ENCODE measurements at places on chromosomes 11 and 22.

DNA sequence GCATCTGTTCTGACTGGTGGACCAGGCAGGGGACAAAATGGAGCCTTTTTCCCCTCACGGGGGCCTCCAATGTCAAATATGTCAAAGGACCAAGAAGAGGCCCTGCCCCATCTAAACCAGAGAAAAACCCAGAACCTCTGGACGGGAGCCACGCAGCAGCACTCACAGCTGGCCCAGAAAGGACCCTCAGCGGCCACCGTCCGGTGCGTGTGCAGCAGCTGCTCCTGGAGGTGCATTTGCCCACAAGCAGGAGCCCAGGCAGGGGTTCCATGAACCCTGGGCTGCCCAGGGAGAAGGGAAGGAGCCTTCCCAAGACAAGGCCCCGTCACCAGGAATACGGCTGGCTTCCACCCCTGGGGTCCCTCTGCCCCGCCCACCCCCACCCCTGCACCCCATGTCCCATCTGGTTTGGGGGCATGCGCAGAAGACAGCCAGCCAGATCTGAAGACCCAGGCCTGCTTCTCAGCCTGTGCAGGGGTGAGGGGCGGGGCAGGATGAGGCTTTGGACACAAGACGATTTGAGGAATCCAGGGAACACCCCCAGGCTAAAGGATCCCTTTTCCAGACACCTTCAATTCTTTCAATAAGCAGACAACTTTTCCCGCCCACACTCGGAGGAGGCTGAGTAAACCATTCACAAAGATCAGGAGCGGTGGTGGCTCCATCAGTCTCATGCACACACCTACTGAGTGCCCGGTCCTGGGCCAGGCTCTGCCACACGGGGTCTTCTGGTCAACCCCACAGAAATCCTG lies 423.1 kb downstream of the SHANK2 start:
- DNase-seq: no peak

- DNase-seq: no peak
These were observed 30.6 kb downstream of the CYB5R2 start for GRCh38 chr11:7642747-7643146.

GRCh38 chr22:17232406-17232805 lies 13.2 kb upstream of the ADA2 start:
- no peak for DNase-seq

- DNase-seq: no peak
These were observed 43.8 kb downstream of the NECTIN1 start for GRCh38 chr11:119685111-119685746.

- DNase-seq: no peak
These were observed 126.8 kb downstream of the LARGE1 start for GRCh38 chr22:33793475-33793874.

- DNase-seq: no peak
These were observed 205.1 kb upstream of the PITPNB start for GRCh38 chr22:28123989-28124766.

- DNase-seq: no peak
These were observed 53.1 kb downstream of the ARRB1 start for GRCh38 chr11:75298191-75298975.

DNA sequence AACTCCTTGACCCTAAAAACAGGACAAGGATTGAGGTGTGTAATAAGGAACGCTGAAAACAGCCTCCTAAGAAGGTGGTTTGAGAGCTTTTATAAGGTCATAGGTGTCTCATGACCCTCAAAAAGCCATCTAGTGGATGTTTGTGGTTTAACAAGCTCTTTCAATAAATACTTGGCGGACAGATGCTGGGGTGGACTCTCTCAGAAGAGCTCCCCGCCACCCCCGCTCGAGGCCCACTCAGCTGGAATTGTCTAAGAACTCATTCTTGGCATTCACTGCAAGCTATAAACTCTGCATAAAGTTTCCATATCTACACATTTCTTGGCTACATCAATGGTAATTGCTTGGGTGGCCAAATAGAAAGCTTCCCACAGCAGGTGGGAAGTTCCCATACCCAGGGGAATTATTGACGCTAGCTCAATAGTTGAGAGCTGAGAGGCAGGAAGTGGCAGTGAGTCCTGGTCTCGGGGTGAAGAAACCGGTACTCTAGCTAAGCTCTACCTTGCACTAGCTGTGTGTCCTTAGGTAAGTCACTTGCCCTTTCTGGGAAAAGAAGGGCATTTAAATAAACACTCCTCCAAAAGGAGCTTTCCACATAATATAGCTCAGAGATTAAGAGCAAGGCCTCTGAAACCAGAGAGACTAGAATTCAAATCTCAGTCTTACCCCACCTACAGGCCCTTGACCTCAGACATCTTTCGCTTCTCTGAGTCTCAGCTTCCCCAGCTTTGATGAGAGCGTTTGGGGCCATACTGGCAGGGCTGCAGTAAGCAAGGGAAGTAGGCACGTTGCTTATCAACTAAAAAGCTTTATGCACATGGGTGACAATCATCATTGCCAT lies 6.4 kb downstream of the MS4A15 start:
- DNase-seq: no peak

GRCh38 chr22:39216143-39216490 lies 28.7 kb downstream of the PDGFB start:
- DNase-seq: no peak

- no peak for DNase-seq
These were observed 79.2 kb upstream of the GRIK4 start for GRCh38 chr11:120432056-120433018.

- no peak for DNase-seq
These were observed 340.2 kb downstream of the TBC1D22A start for GRCh38 chr22:47102648-47103047.

GRCh38 chr11:72225411-72225951 lies 914 bp downstream of the INPPL1 start:
- DNase-seq: no peak

DNA sequence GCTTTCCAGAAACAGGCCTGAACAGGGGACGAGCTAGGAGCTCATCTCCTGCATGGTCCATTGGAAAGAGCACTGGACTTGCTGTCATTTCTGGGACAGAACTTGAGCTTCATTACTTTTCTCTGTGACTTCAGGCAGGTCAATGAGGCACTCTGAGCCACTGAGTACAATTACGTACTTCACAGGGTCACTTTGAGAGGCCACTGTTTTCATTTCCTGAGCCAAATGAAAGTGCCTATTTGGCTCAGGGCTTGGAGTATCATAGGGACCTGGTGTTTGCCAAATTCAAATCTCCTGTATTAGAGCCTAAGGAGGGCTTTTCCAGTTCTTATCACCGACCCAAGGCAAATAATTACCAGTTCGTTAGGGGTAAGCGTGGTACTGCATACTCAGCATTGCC lies 319.3 kb downstream of the CADM1 start:
- no peak for DNase-seq

DNA sequence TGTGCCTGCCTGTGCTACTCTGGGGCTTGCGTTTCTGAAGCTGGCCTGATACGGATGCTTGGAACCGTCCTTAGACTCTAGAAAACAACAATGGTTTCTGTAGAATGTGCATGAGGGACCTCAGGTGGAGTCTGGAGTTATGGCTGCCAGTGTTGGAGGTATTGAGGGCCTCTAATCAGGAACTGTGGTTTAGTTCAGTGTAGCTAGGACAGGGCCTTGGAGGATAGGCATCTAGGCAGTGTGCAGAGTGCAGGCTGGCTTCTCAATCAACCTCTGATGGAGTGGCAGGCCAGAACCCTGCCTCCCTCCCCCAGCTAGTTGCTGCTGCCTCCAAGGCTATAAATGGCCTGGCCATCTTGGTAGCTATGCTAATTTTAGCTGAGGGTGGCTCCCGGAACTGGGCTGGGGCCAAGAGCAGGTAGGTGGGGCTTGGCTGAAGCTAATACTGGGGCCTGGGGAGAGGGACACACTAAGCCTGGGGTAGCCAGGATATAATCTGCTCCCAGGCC lies 4.0 kb downstream of the STIM1 start:
- no peak for DNase-seq

GRCh38 chr11:62104816-62105653 lies 18.8 kb upstream of the INCENP start:
- DNase-seq: no peak

GRCh38 chr11:134518616-134519389 lies 106.8 kb upstream of the B3GAT1 start:
- no peak for DNase-seq

GRCh38 chr22:43053176-43053575 lies 36.0 kb downstream of the TTLL1 start:
- DNase-seq: no peak

- no peak for DNase-seq
These were observed 64.7 kb downstream of the ELFN2 start for GRCh38 chr22:37362621-37363020.

Data from KG1 (cell line).